ENCODE measurements at places on chromosomes 7 and 10. TPM values are rescaled to one million over a fixed set of nuclear protein-coding genes. Genes with fewer than 3 reads are reported as not detected.

- H3K4me1 ChIP-seq = peaks cover 27% of the 10 kb centered on the region
- no peak overlapping the region for H3K27ac ChIP-seq
- H3K27me3 ChIP-seq = no peaks in the 10 kb centered on the region
- H3K4me3 ChIP-seq = no peak overlapping the region
- DNase-seq = no peak
Measured at GRCh38 chr10:63498665-63499064, 22.5 kb upstream of the REEP3 start.

The IGF2BP3 gene
- total RNA-seq = 1.7 TPM

GRCh38 chr7:112573302-112574039 is 92.7 kb downstream of the LSMEM1 start:
- no peak for DNase-seq
- H3K4me3 ChIP-seq = no peak overlapping the region
- H3K27ac ChIP-seq = no peak overlapping the region
- no peaks in the 10 kb centered on the region for H3K36me3 ChIP-seq
- H3K27me3 ChIP-seq = no peaks in the 10 kb centered on the region
- H3K4me1 ChIP-seq = peaks cover 14% of the 10 kb centered on the region

GRCh38 chr10:30442019-30442606 is 8.1 kb downstream of the MAP3K8 start:
- no peaks in the 10 kb centered on the region for H3K27me3 ChIP-seq
- H3K4me3 ChIP-seq = no peak overlapping the region
- peaks cover 100% of the 10 kb centered on the region for H3K4me1 ChIP-seq
- no peak for DNase-seq
- peaks cover 61% of the 10 kb centered on the region for H3K36me3 ChIP-seq

DNA sequence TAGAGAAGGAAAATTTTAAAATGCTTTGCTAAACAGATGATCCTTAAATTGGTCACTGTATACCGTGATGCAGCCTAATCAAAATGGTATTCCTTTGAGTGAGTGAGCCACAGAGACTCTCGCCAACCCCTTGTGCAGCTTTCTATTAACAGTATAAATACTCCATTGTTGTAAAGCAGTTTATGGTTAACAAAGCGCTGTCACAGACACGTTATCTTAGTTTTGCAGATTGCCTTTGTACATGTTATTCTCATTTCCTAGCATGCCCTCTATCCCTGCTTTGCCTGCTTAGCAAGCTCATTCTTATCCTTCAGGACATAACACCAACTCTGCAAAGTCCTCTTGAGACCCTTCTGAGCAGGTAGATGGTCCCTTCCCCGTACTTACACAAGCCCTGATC is 694.4 kb downstream of the AUTS2 start:
- no peaks in the 10 kb centered on the region for H3K4me1 ChIP-seq
- H3K27ac ChIP-seq = no peak overlapping the region
- DNase-seq = no peak

The GJD4 gene
- not detected for total RNA-seq
